ENCODE measurements at places on chromosomes 12 and 14. TPM values are rescaled to one million over a fixed set of nuclear protein-coding genes. Genes with fewer than 3 reads are reported as not detected.

CLEC2A gene
- total RNA-seq: not detected

LRP1 gene
- total RNA-seq: 653 TPM

LMNTD1 gene
- total RNA-seq: not detected

GPR162 gene
- total RNA-seq: 5.4 TPM

CCDC184 gene
- total RNA-seq: 2.6 TPM

NOVA1 gene
- total RNA-seq: 59.7 TPM

PIWIL1 gene
- not detected for total RNA-seq

LRRC10 gene
- total RNA-seq: not detected

RPL10L gene
- total RNA-seq: not detected

SLC39A5 gene
- not detected for total RNA-seq

AKAP3 gene
- 0.30 TPM for total RNA-seq

TMEM63C gene
- not detected for total RNA-seq

MGAT4C gene
- total RNA-seq: 0.22 TPM

ANAPC5 gene
- total RNA-seq: 170 TPM

FGF23 gene
- total RNA-seq: not detected

CCDC38 gene
- not detected for total RNA-seq

FOXM1 gene
- total RNA-seq: 1.2 TPM

SCN8A gene
- total RNA-seq: 3.3 TPM

PPP1R36 gene
- total RNA-seq: 3.9 TPM

ARHGEF40 gene
- 72.5 TPM for total RNA-seq

PCNX1 gene
- total RNA-seq: 52.3 TPM

SLC24A4 gene
- 15.1 TPM for total RNA-seq

KRT81 gene
- total RNA-seq: not detected

GLIPR1L1 gene
- total RNA-seq: not detected

VIPAS39 gene
- total RNA-seq: 15.5 TPM

HSP90AA1 gene
- total RNA-seq: 185 TPM

IL31 gene
- not detected for total RNA-seq

LTB4R gene
- total RNA-seq: 13.1 TPM

RHOF gene
- 14.1 TPM for total RNA-seq

WNT1 gene
- total RNA-seq: not detected

ADGRD1 gene
- 139 TPM for total RNA-seq

IL22 gene
- not detected for total RNA-seq

PLCZ1 gene
- total RNA-seq: not detected

AVPR1A gene
- 5.4 TPM for total RNA-seq

SLCO1B1 gene
- total RNA-seq: 0.78 TPM

LALBA gene
- not detected for total RNA-seq

CCDC91 gene
- total RNA-seq: 47.1 TPM

PTGDR gene
- total RNA-seq: 2.7 TPM

BCL2L2 gene
- total RNA-seq: 87.3 TPM

TOMM20L gene
- total RNA-seq: not detected

PPP1R1A gene
- total RNA-seq: 26.1 TPM

PSEN1 gene
- total RNA-seq: 43.8 TPM

TCL1B gene
- not detected for total RNA-seq

EFS gene
- 36.7 TPM for total RNA-seq

TPPP2 gene
- not detected for total RNA-seq

NEUROD4 gene
- not detected for total RNA-seq

KERA gene
- not detected for total RNA-seq

TBX5 gene
- not detected for total RNA-seq

ANO2 gene
- total RNA-seq: 20.7 TPM

CRIP1 gene
- 35.3 TPM for total RNA-seq

LRRK2 gene
- 29.6 TPM for total RNA-seq

IL23A gene
- total RNA-seq: not detected

KCNK13 gene
- total RNA-seq: 0.20 TPM
